ENCODE measurements at places on chromosomes 2 and 18. TPM values are rescaled to one million over a fixed set of nuclear protein-coding genes. Genes with fewer than 3 reads are reported as not detected.

GRCh38 chr2:28355521-28356094 lies 37.0 kb upstream of the FOSL2 start:
- DNase-seq = no peak

DNA sequence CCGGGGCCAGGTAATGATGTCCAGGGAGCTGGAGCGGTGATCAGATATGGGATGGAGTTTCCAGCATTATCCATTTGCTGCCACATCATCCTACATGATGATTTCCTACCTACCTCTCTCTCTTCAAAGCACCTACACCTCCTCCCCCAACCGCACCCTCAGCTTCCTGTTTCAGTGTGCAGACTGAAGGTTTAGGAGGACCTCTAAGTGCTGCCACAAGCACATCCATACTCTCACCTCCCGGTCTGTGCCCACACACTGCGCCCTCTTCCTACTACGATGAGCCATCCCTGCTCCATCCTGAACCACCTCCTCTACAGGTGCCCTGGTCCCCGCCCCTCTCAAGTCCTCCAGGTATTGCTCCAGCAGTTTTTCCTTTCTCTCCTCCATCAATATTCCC lies 123.7 kb downstream of the ALPK2 start:
- DNase-seq = peak; percentile 61

DNA sequence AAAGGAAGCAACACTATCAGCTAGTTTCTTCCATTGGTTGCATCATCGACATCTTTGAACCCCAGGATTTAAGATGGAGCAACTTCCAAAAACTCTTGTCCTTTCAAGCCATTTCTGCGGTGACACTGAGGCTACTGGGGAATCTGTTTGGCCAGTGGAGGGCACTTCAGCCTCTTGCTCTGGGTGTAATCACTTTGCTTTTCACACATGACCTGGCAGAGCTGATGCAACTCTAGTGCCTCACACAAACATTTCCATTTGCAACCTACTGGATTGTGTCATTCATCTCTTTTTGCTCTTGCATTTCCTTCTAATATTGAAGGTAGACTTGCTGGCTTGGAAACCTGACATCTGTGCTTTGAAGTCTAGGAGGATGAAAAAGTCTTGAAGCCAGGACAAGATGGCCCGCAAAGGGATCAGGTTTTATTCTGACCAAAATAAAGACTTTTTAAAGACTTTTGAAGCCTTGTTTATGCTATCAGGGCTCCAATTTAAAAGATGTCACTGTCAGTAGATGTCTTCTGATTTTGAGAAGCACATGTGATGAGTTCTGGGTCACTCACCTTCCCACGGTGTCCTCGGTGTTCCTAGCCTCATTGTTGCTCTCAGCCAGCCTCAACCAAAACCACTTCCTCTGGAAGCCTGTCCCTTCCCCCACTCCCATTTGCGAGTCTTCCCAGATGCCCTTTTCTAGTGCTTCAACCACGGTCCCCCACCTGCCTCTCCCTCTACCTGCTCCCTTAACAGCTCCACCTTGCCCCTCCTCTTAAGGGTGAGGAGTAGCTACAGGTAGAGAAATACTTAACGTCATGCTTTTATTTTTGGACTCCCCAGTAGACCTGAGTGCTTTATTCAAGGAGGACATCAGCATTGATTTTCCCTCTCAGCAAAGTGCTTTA lies 69.7 kb upstream of the KCNE4 start:
- DNase-seq = no peak

GRCh38 chr2:128687565-128687964 lies 368.9 kb upstream of the HS6ST1 start:
- DNase-seq = no peak

- no peak for DNase-seq
Observed at GRCh38 chr2:169732583-169733358, 861 bp upstream of the KLHL23 start.

The ZRANB3 gene
- 7.6 TPM for total RNA-seq

DNA sequence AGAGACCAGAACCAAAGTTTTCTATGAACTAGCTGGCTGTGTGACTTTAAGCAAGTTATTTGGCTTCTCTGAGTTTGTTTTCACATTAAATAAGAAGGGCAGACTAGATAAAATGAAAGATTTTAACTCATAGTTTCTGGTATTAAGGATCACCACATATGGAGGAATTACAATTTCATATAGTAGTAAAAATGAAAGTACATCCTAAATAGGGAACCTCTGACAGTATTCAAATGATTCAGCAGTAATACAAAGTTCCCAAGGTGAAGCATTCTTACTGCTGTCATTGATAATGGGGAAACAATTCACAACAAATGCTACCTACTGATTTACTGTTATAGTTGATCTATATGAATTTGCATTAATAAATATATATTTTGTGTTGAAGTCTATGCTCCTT lies 170.3 kb upstream of the VRK2 start:
- no peak for DNase-seq

The PCARE gene
- total RNA-seq = not detected

GRCh38 chr2:64727013-64727767 lies 73.5 kb upstream of the SERTAD2 start:
- DNase-seq = no peak

DNA sequence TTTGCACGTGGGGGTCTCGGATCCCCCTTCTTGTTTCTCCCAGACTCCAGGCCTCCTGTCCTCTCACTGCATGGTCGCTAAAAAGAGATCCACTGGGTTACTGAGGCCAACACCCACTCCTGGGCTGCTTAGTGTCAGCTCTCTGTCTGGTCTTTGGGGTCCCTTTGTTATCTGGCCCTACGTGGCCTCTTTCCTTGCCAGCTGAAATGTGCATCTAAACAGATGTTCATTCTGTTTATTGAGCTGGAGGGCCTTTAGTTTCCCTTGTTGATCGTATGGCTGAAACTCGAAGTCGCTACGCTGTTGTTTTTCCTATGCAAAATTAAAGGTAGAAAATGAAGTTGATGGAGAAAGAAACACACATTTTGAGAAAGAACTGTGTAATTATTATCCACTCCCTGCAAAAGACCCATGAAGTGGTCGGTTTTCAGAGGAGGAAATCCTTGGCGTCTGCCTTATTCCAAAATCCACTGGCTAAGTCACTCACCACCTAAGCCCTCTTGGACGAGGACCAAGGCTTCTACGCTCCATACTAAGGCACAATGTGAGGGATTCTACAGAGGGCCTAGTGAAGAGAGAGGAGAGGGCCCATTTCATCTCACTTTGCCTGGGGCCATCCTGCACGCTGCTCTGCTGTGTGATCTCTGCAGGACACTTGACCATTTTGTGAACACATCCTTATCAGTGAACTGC lies 105.3 kb downstream of the GLI2 start:
- no peak for DNase-seq
